ENCODE measurements at places on chromosomes 5 and 9. TPM values are rescaled to one million over a fixed set of nuclear protein-coding genes. Genes with fewer than 3 reads are reported as not detected.
A peak's percentile ranks its signal among the peaks of the same experiment; 100 is the strongest.

DNA sequence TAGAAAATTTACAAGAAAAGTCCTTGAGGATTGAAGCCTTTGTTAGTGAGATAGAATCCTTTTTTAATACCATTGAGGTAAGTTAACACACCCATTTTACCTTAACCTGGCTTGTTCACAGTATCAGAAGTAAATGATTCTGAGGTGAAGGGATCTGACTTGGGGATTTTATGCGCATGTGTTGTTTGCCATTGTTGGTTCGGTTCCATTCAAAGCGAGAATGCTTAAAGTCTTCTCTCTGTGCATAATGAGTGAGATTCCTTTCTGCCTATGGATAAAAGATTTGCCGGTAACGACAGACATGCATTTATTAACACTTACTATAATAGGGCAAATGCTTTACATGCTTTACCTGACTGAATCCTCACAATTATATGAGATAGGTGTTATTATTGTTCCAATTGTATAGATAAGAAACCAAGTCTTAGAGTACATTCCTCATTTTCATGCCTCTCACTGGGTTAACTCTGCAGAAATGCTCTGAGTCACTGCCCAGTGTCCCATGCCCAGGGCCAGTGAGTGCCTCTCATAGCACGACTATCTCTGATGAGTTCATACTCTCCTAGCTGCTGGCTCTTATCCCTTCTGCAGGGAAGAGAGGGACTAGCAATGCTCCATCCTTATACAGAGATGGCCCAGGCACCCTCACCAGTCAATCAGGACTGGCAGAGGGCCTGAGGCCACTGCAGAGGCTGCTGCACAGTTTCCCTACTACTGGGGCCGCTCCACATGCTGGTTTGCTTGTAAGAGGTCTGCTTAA is 54.4 kb downstream of the CMYA5 start:
- no peak for DNase-seq

- no peak for DNase-seq
Measured at GRCh38 chr5:125129151-125129806, 382.8 kb upstream of the ZNF608 start.

GRCh38 chr5:3139499-3139931 is 388.0 kb upstream of the IRX2 start:
- DNase-seq = no peak

- DNase-seq = no peak
Measured at GRCh38 chr9:2755285-2755684, 38.0 kb downstream of the KCNV2 start.

AP3B1 gene
- total RNA-seq = 16.5 TPM

DNA sequence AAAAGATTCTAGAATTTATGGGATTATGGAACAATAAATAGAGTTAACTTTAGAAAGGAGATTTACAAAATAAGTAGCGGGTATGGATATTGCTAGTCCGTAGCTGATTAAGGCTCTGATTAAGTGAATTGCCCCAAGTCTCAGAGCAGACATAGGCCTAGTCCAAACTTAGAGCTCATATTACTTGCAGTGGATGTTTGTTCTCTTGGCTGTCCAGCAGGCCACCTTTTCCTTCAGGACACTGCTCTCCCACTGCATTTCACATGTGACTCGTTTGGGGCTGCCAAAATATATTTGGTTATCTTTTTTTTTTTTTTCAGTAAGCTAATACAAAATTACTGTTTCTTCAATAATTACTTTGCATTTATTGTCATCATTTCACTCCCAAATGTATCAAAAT is 76.6 kb downstream of the ARRDC3 start:
- DNase-seq = no peak

SDHA gene
- total RNA-seq = 509 TPM

COL5A1 gene
- total RNA-seq = 35.2 TPM

GRCh38 chr5:44454002-44454401 is 64.8 kb upstream of the FGF10 start:
- no peak for DNase-seq

DNA sequence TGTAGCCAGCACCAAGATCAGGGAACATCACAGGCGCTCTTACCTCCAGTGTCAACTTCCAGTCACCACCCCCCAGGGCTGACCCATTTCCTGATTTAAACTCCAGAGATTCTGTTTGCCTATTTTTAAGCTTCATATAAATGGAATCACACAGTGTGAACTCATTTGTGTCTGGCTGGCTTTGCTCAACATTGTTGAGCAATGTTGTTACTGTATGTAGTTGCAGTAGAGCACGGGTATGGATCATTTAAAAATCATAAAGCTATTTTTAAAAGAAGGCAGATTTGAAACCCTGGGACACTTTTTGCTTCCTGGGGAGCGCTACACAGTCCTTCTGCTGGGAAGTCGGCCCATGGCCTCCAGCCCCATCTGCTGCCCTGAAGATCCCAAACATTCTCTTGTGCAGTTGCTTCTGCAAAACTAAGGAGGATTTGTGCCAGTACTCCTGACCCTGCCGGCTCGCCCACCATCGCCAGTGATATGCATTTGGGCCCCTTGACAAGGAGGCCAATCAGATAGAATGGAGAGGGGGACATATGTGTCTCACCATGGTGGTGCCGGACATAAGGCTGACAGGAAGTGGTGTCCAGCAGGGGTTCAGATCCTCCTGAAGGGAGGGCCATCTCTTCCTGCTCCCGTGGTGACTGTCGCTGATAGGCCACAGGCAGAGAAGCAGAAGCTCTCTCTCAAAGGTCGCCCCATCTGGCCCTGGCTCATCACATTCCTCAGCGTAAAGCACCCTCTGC is 13.3 kb downstream of the DCANP1 start:
- no peak for DNase-seq

IL3 gene
- total RNA-seq = not detected

DNA sequence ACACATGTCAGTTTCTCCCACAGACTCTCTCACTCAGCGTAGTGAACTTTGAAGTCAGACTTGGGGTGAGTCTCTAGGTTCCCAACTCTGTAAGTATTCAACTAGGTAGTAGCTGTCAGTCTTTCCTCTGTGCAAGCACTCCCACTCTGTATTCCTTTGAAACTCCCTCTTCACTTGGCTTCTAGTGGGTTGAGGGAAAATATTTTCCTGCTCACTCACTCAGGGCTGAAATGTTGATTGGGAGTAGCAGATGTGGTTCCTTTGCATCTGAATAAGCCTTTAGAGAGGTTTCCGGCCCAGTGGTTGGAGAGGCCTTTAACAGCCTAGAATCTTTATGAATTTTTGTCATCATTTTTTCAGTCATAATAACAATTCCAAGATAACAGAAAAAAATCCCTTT is 18.1 kb upstream of the ARRDC3 start:
- DNase-seq = no peak

DNA sequence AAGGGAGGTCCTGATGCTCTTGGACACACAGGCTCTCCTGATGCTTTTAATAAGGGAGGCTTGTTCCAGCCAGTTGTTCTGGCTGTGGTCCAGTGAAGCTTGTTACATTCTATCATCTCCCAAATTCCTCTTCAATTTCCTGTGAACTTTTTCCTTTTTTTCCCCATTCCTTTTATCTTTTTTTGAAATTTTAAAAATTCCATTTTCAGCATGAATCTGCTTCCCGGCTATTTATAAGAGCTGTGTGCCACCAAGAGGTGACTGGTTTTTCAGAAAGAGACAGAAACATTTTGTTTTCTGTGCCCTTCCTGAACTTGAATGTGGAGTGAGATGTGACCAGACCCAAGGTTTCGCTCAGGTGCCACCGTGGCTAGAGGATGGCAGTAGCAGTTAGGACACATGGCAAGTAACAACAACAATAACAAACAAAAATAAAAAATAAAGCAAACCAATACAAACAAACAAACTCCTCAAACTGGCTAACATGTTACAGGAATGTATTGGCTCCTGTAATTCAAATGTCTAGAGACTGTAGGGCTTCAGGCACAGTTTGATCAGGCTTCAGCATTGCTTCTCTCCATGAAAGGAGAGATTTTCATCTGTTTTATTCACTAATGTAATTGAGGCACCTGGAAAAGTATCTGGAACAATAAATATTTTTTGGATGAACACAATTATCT is 121.1 kb downstream of the BOD1 start:
- DNase-seq = peak; percentile 80
